SK-N-DZ (cell line): ENCODE measurements at places on chromosomes 7 and 10.

DNA sequence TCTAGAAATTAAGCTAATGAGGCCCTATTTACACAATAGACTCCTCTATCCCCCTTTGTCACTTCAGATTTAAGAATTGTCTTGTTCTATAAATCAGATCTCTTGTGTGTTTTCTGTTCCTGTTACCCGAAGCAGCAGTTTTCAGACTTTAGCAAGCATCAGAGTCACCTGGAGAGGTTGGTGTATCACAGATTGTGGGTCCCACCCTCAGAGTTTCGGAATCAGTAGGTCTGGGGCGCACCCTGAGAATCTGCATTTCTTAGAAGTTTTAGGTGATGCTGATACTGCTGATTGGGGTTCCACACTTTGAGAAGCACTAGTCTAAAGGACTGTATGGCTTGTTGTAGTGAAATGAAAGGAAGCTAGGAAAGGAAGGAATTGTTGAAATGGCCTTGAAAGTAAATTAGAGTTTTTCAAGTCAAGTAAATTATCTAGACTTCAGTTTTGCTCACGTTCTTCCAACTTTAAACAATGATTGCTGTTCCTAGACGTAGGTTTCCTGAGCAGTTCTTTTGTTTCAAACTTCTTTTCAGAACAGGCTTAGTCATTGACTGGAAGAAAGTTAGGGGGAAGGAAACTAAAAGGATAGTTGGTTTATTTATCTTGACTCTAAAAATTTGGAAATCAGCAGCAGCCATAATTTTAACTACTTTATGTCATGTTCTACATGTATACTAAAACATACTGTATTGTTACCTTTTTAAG lies 15.7 kb downstream of the BPGM start:
- no peak for DNase-seq

DNA sequence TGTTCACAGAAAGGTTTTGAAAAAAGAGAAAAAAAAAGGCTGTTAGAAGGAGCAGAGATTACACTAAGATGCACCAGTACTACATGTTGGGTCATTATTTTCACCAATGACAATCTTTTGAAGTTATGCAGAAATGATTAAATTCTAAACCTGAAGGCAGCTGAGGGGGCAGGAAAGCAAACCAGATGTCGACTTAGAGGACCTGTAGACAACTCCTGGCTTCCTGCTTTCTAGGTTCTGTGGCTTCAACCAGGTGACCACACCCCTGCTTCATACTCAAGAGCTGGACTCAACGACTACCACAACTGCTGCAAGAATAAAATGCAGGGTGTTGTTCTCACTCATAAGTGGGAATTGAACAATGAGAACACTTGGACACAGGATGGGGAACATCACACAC lies 30.0 kb downstream of the MYOF start:
- no peak for DNase-seq

- no peak for DNase-seq
Measured at GRCh38 chr7:112092709-112093395, 113.3 kb downstream of the DOCK4 start.

GRCh38 chr7:96122746-96123145 lies 199.2 kb downstream of the SLC25A13 start:
- DNase-seq = no peak

- DNase-seq = no peak
Measured at GRCh38 chr10:129780901-129781795, 182.9 kb downstream of the EBF3 start.

DNA sequence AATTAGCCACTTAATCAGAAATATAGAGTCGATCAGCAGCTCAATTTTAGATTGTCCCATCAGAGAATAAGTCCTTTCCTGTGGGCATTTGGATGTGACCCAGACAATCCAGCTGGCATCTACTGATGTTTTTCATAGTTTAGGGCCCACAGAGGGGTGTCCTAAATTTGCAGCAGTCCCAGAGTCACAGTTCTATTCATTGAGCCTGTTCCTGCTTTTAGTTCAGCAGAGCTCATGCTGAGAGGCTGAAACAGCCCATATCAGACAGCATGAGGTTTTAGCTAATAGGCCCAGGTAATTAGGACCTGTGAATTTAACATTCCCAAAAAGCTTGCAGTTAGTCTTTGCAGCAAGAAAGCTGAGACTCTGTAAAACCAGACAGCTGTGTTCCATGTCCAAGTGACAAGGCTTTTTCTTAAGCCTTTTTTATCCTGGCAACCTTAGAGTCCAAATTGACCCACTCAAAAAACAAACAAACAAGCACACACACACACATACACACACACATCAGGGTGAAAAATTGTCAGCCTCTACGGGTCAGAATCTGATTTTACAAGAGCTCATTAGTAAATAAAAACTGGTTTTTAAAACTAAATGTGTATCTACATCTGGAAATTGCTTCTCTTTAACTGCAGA lies 33.7 kb downstream of the ANKIB1 start:
- no peak for DNase-seq

GRCh38 chr10:68103261-68103878 lies 5.9 kb upstream of the MYPN start:
- no peak for DNase-seq

DNA sequence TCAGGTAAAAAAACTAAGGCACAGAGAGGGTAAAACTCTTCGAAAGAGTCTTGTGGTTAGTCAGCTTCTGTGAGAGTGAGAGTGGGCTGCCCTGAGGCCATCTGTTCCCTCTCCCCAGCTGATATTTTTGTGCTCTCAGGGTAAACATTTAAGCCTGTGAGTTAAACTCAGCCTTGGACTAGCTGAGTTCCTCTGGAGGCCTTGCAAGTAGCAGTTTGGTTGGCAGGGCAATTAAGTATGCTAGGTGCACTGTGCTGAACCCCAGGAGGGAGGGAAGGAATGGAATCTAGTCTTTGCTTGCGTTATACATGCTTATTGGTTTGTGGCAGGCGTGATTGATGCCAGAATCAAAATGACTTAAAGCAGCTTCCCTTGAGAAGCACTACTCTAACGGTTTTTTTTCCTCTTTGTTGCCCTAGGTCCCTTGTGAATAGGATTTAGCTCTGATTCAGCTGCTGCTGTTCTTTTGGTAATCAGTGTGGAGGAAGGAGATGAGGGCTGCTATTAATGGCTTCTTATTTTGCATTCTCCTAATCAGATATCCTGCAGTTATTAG lies 140.2 kb downstream of the AUTS2 start:
- peak; percentile 73 for DNase-seq

- no peak for DNase-seq
Measured at GRCh38 chr10:32059472-32059871, 3.2 kb upstream of the KIF5B start.

DNA sequence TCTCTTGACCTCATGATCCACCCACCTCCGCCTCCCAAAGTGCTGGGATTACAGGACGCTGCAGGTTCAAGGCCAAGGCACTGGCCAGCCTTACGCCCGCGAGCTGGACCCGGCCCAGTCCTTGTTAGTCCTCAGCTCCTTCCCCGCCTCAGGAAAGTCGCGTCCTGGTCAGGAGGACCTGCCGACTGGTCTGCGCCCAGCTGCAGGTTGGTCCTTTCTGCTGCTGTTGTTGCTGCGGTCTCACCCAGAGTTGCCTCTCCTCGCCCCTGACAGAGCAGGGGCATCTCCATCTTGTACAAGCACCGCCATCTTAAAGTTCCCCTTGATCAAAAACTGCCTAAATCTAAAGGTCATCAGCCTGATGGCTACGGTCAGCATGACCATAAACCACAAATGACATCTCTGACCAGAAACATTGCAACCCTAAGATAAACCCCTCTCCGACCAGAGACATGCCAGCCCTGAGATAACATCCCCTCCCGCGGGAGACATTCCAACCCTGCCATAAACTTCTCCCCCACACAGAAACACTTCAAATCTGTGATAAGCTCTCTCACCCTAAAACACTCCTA lies 13.9 kb upstream of the BMS1 start:
- no peak for DNase-seq

- peak; percentile 7 for DNase-seq
Measured at GRCh38 chr7:34091321-34091917, 186.1 kb downstream of the BMPER start.

- DNase-seq = no peak
Measured at GRCh38 chr10:10855151-10855581, 162.5 kb upstream of the CELF2 start.

DNA sequence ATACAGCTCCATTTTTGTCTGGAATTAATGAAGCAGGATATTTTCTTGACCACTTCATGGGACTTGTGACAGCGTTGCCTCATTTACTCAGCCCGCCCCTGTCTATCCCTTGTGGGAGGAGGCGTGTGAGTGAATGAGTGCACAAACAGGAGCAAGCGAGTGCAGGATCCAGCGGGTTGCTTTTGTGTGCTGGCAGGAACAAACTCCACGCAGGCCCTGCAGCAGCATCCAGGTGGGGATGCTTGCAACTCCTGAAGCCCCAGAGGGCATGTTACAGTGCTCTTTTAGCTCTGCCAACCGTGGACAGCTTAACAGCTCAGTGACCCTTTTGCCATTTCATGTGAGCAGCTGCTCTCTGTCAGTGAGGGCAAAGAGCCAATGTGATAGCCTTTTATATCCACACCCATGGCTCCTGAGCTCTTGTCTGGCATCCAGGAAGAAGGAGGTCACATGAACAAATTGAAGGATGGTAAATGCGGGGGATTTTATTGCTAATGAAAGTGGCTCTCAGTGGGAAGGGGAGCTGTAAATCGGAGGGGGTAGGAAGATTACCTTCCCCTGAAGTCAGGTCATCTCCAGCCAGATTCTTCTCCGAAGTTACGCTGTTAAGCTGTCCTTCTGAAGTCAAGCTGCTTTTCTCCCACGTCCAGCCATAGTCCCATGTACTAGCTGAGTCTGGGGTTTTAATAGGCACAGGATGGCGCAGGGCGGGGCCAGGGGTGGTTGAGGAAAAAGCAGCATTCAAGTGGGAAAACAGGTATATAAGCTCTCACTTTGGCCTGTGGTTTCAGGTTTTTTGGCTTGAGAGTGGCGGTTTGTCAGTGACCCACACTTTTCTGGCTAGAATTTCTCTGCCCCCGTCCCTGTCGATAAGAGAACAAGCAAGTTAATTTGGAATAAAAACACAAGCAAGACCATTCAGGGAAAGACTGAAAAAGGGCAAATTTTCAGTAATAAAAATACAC lies 714.7 kb upstream of the MBL2 start:
- DNase-seq = no peak

DNA sequence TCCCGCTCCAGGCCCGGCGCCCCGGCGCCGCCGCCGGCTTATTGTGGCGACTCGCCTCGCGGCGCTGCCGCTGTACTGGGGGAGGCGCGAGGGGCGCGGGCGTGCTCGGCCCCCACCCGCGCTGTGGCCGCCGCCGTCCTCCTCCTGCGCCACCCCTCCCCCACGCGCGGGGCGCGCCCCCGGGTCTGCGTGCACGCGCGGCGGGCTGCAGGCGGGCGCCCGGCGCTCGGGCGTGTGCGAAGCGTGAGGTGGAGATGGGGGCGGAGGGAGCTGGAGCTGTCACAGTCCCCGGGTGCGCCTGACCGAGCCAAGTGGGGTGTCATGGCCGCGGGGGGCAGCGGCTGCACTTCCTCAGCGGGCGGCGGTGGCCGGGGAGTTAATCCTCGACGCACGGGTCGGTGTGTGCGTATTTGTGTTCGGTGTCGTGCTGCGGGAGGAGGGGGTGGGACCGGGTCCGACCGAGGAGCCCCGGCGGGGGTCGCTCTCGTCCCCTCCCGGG lies 672 bp downstream of the LCOR start:
- peak; percentile 79 for DNase-seq

DNA sequence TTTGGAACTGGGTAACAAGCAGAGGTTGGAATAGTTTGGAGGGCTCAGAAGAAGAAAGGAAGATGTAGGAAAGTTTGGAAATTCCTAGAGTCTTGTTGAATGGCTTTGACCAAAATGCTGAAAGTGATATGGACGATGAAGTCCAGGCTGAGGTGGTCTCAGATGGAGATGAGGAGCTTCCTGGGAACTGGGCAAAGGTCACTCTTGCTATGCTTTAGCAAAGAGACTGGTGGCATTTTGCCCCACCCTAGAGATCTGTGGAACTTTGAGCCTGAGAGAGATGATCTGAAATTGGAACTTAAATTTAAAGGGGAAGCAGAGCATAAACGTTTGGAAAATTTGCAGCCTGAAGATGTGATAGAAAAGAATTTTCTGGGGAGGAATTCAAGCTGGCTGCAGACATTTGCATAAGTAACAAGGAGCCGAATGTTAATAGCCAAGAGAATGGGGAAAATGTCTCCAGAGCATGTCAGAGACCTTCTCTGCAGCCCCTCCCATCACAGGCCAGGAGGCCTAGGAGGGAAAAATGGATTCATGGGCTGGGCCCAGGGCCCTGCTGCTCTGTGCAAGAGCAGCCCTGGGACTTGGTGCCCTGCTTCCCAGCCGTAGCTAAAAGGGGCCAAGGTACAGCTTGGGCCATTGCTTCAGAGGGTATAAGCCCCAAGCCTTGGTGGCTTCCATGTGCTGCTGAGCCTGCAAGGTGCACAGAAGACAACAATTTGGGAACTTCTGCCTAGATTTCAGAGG lies 3.6 kb downstream of the PDSS1 start:
- no peak for DNase-seq

DNA sequence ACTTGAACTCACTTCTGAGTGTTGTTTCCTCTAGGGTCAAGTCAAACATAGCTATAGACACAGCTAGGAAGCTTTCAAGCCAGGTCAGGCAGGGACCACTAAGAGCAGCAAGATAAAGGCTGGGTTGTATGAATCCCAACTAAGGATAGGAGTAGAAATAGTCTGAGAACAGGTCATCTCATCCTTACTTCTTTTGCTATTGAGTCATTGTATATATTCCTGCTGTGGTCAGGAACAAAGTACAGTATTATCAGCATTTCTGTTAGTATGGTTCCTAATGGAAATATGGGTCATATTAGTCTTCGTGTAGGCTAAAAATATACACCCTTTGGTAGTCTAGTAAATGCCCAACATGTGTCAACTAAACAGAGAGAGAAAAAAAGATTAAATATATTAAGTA lies 145.3 kb downstream of the BTAF1 start:
- DNase-seq = no peak

DNA sequence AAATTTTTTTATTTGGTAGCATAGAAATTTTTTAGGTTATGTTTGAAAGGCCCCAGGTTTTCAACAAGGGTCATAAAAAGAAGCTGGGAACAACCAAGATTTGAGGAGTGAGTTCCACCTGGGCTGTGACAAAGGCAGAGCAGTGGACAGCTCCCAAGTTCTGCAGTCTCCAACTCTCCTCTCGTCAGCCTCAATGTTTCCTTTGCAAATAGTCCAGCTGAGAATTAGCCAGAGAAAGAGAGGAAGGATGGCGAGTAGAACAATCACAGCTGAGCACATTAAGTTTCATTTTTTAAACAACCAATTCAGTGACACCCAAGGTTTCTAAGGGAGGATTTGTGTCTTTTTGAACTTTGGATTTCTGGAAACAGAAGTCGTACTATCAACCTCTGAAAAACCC lies 143.2 kb downstream of the NRCAM start:
- no peak for DNase-seq

GRCh38 chr7:157493017-157493416 lies 156.2 kb downstream of the DNAJB6 start:
- DNase-seq = no peak

DNA sequence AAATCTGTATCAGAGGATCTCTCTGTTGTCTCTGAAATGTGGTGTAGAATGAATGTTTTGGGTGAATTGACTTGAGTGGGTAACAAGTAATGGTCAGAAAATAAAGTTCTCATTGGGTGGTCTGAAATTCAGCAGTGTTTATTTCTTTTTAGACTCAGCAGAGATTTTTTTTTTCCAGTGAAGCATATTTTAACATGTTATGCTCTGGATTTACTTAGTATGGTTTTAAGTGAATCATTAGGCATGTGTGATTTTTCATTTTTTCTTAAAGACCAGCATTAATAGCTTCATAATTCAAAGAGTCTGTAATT lies 63.5 kb downstream of the REEP3 start:
- DNase-seq = no peak
